ENCODE measurements at places on chromosomes 11 and 22.

DNA sequence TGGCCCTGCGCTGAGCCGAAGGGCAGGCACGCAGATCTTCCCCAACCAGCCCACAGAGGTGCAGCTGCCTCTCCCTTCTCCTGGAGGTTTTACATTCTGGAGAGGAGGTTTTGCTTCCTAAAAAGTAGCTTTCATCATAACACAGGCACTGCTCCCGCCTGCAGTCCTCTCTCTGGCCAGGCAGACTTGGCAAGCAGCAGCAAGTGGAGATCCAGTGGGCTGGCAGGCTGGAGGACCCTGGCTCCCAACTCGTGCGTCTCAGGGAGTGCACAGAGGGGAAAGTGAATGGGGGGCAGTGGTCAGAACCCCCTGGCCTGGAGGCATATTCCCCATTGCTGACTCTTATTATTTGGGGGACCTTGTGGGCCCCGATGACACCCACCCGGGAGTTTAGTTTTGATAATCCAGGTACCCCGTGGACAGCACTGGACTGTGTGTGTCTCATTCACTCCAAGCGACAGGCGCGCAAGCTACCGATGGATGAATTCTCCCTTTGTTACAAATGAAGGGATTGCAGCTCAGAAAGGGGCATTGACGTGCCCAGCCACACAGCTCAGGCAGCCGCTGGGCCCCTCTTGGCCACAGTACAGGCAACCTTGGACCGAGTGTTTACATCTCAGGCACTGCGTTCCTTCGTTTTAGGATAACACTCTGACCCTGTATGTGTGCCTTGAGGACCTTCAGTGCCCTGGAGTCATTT, 1223.9 kb downstream of the BRD1 start:
- DNase-seq, result no peak

GRCh38 chr11:103832762-103833161, 203.7 kb upstream of the DDI1 start:
- no peak for DNase-seq

GRCh38 chr11:9155930-9156329, 64.5 kb upstream of the SCUBE2 start:
- DNase-seq, result no peak

DNA sequence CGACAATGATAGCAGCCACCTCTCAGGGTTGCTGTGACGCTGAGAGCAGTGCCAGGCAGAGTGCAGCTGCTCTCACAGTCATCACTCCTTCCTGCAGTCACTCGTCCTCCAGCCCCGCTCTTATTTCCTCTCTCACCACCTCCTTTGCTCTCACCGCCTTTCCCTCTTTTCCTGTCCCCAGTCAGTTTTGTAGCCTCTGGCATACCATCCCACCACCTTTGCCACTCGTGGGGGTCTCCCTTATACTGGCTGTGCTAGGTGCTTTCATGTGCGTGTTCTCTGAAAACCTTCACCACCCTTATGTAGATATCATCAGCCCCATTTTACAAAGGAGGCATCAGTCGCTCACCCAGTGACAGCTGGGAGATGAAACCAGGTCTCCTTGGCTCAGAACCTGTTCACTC, 19.3 kb upstream of the ST3GAL4 start:
- no peak for DNase-seq

- DNase-seq, result no peak
These were observed 25.7 kb upstream of the MICAL3 start for GRCh38 chr22:18050065-18050464.
